Umbilical cord (tissue), 2 donors: ENCODE measurements at places on chromosomes 2 and 18. TPM values are rescaled to one million over a fixed set of nuclear protein-coding genes. Genes with fewer than 3 reads are reported as not detected.

The HOXD3 gene
- not detected for total RNA-seq

DNA sequence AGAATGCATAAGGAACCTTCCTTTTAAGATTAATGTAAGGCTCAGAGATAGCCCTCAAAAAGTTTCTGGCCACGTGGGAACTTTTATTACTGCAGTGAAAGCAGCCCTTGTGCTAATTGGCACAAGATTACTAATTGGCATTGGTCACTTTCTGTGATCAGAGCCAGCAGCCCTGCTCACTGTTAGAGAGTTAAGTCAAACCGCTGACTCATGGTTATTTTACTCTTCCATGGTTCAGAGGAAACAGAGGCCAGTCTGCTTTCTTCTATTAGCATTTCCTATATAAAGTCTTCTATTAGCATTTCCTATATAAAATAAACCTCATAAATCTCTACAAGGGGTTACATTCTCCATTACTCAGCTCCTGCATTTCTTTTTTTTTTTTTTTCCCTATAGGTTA, 1.5 kb upstream of the SLC35G4 start:
- DNase-seq: no peak

The LYPD6 gene
- total RNA-seq: 22.4 TPM

The ACKR3 gene
- total RNA-seq: 14.7 TPM

DNA sequence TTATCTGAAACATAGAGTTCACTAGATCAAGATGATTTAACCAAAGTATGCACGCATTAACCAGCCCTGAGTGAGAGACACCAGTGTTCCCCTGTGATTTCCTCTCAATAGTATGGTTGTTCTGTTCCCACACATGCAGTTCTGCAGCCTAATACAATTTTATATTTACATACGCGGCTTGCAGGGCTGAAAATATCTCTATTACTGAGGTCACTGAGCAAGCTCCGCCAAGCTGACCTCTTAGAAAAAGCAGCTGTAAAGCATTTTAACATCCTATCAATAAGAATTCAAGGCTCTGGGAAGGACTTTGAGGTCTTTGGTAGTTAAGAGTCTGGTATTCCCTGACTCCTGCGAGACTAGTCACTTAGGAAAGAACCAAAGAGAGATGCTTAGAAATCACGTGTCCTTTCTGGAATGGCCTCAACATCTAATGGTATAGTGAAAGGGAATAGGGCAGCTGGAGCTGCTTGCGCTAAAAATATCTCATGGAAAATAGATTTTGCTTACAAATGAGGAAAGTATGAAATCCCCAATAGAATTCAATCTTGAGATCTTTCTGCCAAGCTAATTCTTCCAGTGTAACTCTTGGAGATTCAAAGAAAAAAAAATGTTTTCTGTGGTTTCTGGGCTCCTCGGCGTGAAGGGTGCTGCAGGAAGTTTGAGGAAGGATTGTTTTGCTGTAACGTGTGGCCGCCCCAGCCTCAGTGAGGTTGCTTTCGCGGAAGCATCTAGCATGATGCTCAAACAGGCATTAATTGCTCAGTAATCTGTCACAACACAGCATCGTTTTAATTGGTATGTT, 59.2 kb downstream of the DOCK10 start:
- DNase-seq: peak; percentile 89

The GBX2 gene
- total RNA-seq: 6.7 TPM

GRCh38 chr2:227865291-227865690, 6.1 kb upstream of the DAW1 start:
- DNase-seq: no peak
